Tibial nerve (tissue), 4 donors: ENCODE measurements at places on chromosomes 7 and 10. TPM values are rescaled to one million over a fixed set of nuclear protein-coding genes. Genes with fewer than 3 reads are reported as not detected.

Gene CHAT
- not detected for total RNA-seq

Gene PON1
- not detected for total RNA-seq

Gene SAP25
- total RNA-seq: 6.0 TPM

Gene NPFFR1
- 1.8 TPM for total RNA-seq

Gene PNLIPRP2
- total RNA-seq: not detected

Gene MMD2
- total RNA-seq: not detected

Gene HABP2
- not detected for total RNA-seq

Gene C10orf62
- total RNA-seq: 1.1 TPM

Gene NODAL
- total RNA-seq: not detected

Gene ODAD2
- not detected for total RNA-seq

Gene JCAD
- total RNA-seq: 65.3 TPM

DNA sequence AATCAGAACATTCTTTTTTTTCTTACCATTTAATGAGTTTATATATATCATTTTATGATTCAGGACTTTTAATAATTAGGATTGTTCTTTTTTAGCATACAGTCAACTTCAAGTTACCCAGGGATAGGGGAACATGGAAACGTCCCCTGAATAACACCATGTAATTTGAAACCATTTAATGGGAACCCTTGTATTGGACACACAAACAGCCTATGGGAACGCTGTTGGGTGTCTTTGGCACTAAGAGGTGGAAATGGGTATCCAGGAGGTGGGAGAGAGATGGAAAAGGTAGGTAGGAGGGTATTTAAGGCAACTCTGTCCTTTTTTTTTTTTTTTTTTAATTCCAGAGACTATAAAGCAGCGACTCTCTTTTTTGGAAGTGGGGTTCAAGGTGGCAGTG lies 2.6 kb downstream of the LUC7L2 start:
- H3K27me3 ChIP-seq: no peaks in the 10 kb centered on the region
- H3K36me3 ChIP-seq: no peaks in the 10 kb centered on the region
- H3K4me3 ChIP-seq: no peak overlapping the region

GRCh38 chr7:130667593-130668257 lies 823 bp downstream of the COPG2 start:
- H3K4me1 ChIP-seq: peaks cover 19% of the 10 kb centered on the region
- peak overlapping the region; percentile 79 for H3K27ac ChIP-seq

DNA sequence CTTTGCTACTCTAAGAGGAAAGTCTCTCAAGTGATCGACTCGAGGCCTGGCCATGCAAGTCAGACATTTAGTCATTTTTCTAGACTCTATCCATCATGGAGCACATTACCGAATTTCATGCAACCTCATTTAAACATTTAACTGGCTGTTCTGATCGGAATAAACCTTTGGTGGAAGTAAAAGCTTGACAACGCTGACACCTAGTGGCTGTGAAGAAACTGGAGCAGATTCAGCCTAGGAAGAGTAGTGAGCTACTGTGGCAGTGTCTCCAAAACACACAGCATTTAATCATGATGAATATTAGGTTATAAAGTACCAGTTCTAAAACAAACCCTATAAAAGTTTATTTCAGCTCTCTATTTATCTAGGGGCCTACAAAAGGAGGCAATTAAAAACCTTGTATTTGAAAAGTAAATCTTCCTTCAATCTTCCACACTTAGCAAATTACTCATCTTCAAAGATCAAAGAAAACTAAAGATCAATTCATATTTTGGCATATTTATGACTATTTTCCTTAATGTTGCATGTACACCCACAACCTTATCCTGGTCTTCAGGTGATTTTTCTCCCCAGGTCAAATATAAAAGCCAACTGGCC lies 175.0 kb downstream of the CTNNA3 start:
- H3K27ac ChIP-seq: peak overlapping the region; percentile 81
- no peak for DNase-seq
- H3K4me1 ChIP-seq: no peaks in the 10 kb centered on the region

GRCh38 chr7:142774826-142775225 lies 4.1 kb downstream of the PRSS2 start:
- H3K27me3 ChIP-seq: no peaks in the 10 kb centered on the region
- no peak overlapping the region for H3K27ac ChIP-seq
- no peak for DNase-seq

DNA sequence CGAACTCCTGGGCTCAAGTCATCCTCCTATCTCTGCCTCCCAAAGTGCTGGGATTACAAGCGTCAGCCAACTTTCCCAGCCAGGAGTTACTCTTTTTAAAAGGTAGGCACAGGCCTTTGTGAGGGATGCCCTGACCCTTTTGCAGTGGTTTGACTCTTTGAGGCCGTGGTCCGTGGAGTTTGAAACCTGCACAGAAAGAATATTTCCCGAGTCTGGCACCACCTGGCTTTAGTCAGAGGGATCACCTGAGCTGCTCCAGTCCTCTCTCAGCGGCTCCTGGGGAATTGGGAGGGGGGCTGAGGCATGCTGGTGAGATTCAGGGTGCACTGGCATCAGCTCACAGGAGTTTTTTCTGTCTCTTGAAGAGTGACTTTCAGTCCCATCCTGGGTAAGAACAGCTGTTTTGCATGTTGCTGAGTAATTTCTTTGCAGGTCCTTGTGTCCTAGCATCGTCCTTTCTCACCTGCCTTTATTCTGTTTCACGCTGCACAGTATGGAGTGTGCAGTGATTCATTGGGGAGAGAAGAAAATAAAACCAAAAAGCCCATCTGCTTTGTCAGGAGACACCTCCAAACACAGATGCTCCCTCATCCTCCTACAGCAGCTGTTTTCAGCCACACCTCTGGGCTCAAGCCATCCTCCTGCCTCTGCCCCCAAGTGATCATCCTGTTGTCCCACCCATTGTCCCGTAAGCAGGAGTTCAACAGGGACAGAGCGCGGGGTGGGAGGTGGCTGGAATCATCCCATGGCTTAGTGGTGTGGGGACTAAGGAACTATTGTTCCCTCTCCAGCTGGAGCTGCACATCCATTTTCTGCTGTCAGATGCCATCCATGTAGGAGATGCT lies 284.7 kb downstream of the CAMK1D start:
- H3K27ac ChIP-seq: no peak overlapping the region
- no peaks in the 10 kb centered on the region for H3K36me3 ChIP-seq
- H3K4me3 ChIP-seq: no peak overlapping the region
- no peaks in the 10 kb centered on the region for H3K4me1 ChIP-seq
- DNase-seq: no peak

DNA sequence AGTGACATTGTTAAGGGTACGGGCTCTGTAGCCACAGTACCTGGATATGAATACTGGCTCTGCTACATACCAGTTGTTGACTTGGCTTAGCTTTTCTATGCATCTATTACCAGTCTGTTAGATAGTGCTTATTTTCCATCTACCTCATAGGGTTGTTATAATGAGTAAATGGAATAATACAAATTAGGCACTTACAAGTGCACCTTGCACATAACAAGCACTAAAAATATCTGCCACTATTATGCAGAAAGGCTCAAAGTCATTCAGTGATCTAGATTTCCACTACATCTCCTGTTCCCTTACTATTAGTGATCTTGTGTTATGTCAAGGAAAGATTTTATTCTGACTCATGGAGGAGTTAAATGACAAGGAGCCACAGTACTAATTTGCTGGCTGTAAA lies 27.9 kb upstream of the ZEB1 start:
- H3K27ac ChIP-seq: no peak overlapping the region
- no peak for DNase-seq
- no peaks in the 10 kb centered on the region for H3K36me3 ChIP-seq
- H3K4me1 ChIP-seq: no peaks in the 10 kb centered on the region
- no peak overlapping the region for H3K4me3 ChIP-seq

- no peaks in the 10 kb centered on the region for H3K4me1 ChIP-seq
- H3K4me3 ChIP-seq: no peak overlapping the region
- H3K36me3 ChIP-seq: no peaks in the 10 kb centered on the region
- H3K27me3 ChIP-seq: no peaks in the 10 kb centered on the region
- H3K27ac ChIP-seq: no peak overlapping the region
- DNase-seq: no peak
Observed at GRCh38 chr7:48067475-48067874, 21.6 kb upstream of the UPP1 start.

- DNase-seq: no peak
- H3K4me3 ChIP-seq: no peak overlapping the region
- H3K27ac ChIP-seq: no peak overlapping the region
- no peaks in the 10 kb centered on the region for H3K36me3 ChIP-seq
Observed at GRCh38 chr10:6101181-6101580, 12.3 kb downstream of the RBM17 start.

DNA sequence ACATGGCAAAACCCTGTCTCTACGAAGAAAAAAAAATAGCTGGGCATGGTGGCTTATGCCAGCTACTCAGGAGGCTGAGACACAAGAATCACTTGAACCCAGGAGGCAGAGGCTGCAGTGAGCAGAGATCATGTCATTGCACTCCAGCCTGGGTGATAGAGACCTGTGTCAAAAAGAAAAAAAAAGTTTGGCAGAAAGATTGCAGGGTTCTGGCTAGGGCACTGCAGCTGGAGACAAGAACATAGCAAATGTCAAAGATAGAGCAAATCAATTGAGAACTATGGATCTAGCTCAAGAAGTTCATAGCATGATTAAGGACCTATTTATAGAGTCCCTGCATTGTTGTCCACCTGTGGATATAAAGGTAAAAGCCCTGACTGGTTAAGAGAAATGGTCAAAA lies 79.5 kb downstream of the CACNA2D1 start:
- no peak overlapping the region for H3K27ac ChIP-seq
- H3K27me3 ChIP-seq: no peaks in the 10 kb centered on the region
- H3K4me1 ChIP-seq: no peaks in the 10 kb centered on the region
- no peak for DNase-seq
- H3K36me3 ChIP-seq: no peaks in the 10 kb centered on the region

GRCh38 chr7:20741801-20742200 lies 44.9 kb downstream of the SP8 start:
- H3K4me1 ChIP-seq: no peaks in the 10 kb centered on the region
- no peaks in the 10 kb centered on the region for H3K36me3 ChIP-seq
- H3K4me3 ChIP-seq: no peak overlapping the region
- H3K27ac ChIP-seq: no peak overlapping the region
- H3K27me3 ChIP-seq: no peaks in the 10 kb centered on the region

- peaks cover 36% of the 10 kb centered on the region for H3K4me1 ChIP-seq
- H3K27ac ChIP-seq: no peak overlapping the region
- no peak for DNase-seq
- H3K36me3 ChIP-seq: no peaks in the 10 kb centered on the region
- H3K27me3 ChIP-seq: no peaks in the 10 kb centered on the region
- no peak overlapping the region for H3K4me3 ChIP-seq
Observed at GRCh38 chr7:38000272-38000671, 79.8 kb downstream of the EPDR1 start.

GRCh38 chr10:133309100-133309719 lies 496 bp downstream of the ZNF511 start:
- H3K4me1 ChIP-seq: peaks cover 17% of the 10 kb centered on the region
- no peaks in the 10 kb centered on the region for H3K27me3 ChIP-seq
- peak; percentile 88 for DNase-seq
- peak overlapping the region; percentile 96 for H3K4me3 ChIP-seq
- peaks cover 10% of the 10 kb centered on the region for H3K36me3 ChIP-seq
- H3K27ac ChIP-seq: peak overlapping the region; percentile 97

- no peaks in the 10 kb centered on the region for H3K4me1 ChIP-seq
- no peak overlapping the region for H3K4me3 ChIP-seq
- no peak overlapping the region for H3K27ac ChIP-seq
- H3K27me3 ChIP-seq: no peaks in the 10 kb centered on the region
- H3K36me3 ChIP-seq: no peaks in the 10 kb centered on the region
- no peak for DNase-seq
Observed at GRCh38 chr10:16597656-16598055, 76.0 kb upstream of the C1QL3 start.

DNA sequence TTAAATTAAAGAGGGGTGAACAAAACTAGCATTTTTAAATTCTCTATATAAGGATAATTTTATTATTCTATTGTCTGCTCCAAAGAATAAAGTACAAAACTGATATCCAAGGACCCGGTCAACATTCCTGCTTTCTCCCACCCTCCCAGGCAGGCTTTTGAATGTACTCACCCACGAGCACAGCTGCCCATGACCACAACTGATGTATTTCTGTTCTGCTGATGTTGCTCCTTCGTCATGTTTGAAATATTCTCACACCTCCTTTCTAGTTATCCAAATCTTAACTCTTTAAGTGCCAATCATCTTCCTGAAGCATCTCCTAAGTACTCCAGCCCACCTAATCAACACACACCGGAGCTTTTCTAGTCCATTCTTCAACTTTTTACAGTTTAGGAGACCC lies 46.7 kb downstream of the CALD1 start:
- peaks cover 17% of the 10 kb centered on the region for H3K4me1 ChIP-seq
- no peak overlapping the region for H3K4me3 ChIP-seq
- peak overlapping the region; percentile 80 for H3K27ac ChIP-seq
- DNase-seq: no peak

DNA sequence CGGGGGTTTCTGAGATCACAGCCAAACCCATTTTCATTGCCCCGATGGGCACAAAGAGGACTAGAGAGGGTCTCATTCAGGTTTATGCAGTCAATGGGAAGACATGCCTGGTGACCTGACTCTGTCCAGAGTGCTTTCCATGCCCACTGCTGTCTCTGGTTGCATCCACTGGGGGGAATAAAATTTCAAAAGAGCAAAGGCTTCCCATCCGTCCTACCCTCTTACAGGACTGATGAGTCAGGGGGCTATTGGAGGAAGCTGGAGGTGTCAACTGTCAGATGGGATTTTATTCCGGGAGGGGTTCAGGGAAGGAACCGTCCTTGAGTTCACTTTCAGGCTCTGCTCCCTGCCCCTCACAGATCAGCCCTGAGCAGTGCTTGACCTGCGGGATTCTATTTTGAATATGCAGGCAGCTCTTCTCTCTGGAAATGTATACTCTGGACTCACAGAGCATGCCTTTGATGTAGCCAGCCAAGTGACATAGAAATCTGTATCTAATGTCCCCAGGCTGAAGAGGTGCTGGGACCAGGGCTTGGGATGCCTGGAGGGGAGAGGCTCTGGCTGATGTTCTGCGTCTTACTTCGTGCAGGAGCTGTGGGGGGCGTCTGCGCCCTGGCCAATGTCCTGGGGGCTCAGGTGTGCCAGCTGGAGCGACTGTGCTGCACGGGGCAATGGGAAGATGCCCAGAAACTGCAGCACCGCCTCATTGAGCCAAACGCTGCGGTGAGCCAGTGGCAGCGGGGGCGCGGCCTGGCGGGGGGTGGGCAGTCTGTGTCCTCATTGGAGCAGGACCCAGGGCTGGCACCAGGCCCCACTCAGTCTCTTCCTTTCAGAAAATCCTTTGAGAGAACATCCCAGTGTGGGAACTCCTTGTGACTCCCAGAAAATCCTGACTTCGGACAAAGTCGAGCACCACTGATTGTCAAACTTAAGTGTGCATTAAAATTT lies 12.0 kb downstream of the C10orf62 start:
- DNase-seq: no peak
- no peaks in the 10 kb centered on the region for H3K4me1 ChIP-seq
- H3K27ac ChIP-seq: no peak overlapping the region
- H3K36me3 ChIP-seq: no peaks in the 10 kb centered on the region

GRCh38 chr10:31947144-31947926 lies 18.7 kb upstream of the ARHGAP12 start:
- peak overlapping the region; percentile 15 for H3K27ac ChIP-seq
- no peaks in the 10 kb centered on the region for H3K36me3 ChIP-seq
- H3K27me3 ChIP-seq: no peaks in the 10 kb centered on the region
- DNase-seq: no peak
- no peak overlapping the region for H3K4me3 ChIP-seq

GRCh38 chr7:45980181-45980905 lies 59.3 kb upstream of the IGFBP3 start:
- no peak overlapping the region for H3K27ac ChIP-seq
- H3K27me3 ChIP-seq: no peaks in the 10 kb centered on the region
- H3K36me3 ChIP-seq: no peaks in the 10 kb centered on the region
- no peak for DNase-seq
